Stimulated activated CD4-positive, alpha-beta T cell treated with anti-CD3 and anti-CD28 coated beads, Interleukin-12 subunit alpha, Interleukin-12 subunit beta, amount 100 ng/mL, for 24 hours (primary cell): ENCODE measurements at places on chromosomes 5 and 9.

GRCh38 chr9:109914280-109915027, 134.5 kb downstream of the PALM2AKAP2 start:
- DNase-seq = no peak

DNA sequence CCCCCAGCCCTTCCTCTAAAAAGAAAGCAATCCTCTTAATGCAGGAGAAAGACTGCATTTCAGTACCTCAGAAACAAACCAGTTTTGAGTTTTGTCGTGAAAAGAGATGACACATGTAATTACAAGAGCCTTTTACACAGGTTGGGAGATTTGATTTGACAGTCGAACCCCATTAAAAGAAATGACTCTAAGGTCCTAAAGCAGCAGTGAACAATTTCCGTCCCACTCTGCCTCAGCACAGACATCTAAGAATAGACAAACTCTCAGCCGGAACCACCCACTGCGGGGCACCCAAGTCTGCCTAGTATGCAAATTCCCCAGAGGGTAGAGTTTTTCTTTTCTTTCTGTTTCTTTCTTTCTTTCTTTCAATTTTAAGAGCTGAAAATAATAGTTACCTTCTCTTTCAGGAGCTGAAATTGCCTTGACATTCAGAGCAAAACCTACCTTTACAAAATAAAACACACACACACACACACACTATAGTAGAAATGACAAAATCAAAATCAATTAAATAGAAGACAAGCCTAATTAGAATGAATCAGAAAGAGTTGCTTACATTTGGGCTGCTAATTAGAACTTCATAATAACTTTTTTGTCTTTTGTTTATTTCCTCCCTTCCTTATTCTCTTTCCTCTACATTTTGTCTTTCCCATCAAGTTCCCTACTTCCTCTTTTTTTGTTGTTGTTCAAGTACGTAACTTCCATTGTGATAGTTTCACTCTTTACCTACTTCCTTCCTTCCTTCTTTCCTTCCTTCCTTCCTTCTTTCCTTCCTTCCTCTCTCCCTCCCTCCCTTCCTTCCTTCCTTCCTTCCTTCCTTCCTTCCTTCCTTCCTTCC, 65.1 kb downstream of the BASP1 start:
- no peak for DNase-seq

DNA sequence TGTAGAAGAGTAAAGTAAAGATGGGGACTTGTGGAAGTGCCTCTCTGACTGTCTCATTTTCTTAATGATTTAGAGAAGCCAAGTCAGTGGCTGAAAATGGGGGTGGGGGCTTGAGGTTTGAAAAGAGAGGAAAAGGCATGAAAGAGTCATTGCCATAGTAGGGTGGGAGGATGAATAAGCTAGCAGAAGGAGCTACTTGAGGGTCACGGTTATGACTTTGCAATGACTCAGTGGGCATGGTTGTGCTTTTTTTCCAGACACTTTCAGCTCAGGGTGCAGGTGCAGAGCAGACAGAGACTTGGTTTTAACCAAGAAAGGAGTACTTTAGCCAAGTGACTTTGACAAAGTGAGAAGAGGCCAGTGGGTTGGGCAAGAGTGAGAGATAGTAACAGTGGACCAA, 117.8 kb downstream of the PTTG1 start:
- DNase-seq = peak; percentile 60

DNA sequence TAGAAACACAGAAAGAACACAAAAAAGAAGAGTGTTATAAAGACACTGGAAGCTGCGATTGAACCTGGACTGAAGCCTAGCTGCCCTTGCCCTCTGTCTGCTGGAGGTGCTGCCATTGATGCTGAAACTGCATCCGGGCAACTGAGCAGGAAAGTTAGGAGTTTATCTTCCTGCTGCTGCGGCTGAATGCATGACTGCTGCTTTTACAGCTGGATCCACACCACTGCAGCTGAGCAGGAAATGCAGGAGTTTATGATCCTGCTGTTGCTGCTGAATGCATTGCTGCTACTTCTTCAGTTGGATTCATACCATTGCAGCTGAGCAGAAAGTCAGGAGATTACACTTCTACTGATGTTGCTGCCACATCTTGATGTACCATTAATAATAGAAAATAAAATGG, 21.8 kb upstream of the JAKMIP2 start:
- no peak for DNase-seq

GRCh38 chr9:130372057-130372456, 72.7 kb upstream of the ASS1 start:
- no peak for DNase-seq

GRCh38 chr5:50666261-50667022, at the start of gene PARP8:
PARP8 (plus strand) TSS chr5:50666637; CDS start chr5:50667096, 459 bp downstream.
- DNase-seq = peak; percentile 22

DNA sequence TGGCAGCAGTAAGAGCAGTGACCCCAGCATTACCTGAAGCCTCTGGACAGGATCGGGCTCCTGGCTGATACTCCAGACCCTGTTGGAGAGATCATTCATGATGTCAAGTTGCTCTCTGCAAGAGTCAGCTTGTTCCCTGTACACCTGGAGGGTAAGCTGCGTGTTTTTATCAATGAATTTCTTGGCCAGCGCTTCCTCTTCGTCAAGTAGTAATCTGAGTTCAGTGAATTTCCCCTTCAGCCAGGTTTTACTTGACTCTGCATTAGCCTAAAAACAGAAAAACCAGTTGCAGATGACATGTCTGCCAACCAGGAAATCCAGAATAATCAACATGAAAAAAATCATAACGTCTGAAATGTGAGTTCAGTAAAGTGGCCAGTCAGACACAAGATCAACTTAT, 19.1 kb downstream of the TRIM14 start:
- DNase-seq = no peak

- no peak for DNase-seq
These were observed 16.8 kb upstream of the DAB2IP start for GRCh38 chr9:121634329-121635261.

GRCh38 chr5:124866355-124867136, 120.1 kb upstream of the ZNF608 start:
- DNase-seq = no peak

GRCh38 chr5:179914032-179914755, 6.5 kb upstream of the TBC1D9B start:
- no peak for DNase-seq

- DNase-seq = no peak
These were observed 395.4 kb upstream of the ITGA1 start for GRCh38 chr5:52392321-52392720.

GRCh38 chr9:80013891-80014290, 442.1 kb downstream of the TLE4 start:
- DNase-seq = no peak

DNA sequence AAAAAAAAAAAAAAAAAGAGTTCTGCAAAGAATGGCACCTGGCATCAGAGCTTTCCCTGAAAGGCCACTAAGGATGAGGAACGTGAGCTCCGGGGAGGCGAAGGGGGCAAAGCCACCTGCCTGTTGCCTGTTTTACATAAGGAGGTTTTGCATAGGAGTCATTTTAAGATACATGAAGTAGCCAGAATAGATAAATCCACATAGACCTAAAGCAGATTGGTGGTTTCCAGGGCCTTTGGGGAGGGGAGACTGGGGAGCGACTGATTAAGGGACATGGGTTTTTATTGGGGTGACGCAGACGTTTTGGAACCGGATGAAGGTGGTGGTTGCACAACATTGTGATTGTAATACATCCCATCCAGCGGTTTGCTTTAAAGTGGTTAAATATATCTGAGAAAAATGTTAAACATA, 7.1 kb downstream of the NEK6 start:
- no peak for DNase-seq

DNA sequence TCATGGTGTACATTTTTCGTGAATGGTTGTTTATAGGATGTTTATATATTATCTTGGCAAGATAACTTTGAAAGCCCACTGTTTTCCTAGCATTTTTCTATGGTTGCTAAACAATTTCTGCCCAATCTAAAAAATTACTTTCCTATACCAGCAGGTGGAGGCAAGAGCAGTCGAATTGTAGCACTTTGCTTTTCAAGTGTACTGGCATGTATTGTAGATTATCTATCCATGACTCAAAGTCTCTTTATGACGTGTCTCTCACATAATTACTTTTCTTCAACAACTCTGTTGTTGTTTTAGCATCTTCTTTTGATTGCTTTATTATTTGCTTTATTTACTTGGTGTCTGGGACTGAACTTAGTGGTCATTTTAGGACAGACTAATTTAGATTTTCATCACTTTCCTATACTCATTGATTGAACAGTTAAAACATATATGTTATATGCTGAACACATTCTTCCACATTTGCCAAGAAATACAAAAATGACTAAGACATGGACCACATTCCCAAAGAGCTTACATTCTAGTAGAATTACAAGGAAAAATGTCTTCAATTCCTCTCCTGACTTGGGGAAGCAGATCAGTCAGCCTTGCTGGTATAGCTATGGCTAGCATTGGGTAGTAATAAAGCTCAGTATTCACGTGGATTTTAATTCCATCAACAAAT, 20.7 kb downstream of the NLN start:
- DNase-seq = no peak

GRCh38 chr9:134538856-134539566, 102.6 kb upstream of the COL5A1 start:
- no peak for DNase-seq
